ENCODE measurements at places on chromosomes 2 and 18.

DNA sequence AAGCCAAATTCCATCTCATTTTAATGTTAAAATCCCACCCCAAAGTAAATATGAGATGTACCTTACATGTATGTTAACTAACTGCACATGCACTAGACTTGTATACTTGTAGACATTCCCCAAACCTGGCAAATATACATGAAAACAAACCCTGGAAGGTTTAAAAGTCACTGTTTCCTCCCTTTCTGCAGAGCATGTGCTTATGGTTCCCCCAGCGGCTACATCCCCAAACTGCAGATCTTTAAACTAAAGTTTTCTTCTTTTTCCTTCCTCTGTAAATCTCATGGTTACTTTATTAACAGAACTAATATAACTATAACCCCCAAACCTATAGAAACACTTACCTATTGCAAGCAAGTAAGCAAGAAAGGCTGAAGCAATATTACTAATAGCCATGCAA lies 731.5 kb downstream of the LRP1B start:
- DNase-seq: no peak

DNA sequence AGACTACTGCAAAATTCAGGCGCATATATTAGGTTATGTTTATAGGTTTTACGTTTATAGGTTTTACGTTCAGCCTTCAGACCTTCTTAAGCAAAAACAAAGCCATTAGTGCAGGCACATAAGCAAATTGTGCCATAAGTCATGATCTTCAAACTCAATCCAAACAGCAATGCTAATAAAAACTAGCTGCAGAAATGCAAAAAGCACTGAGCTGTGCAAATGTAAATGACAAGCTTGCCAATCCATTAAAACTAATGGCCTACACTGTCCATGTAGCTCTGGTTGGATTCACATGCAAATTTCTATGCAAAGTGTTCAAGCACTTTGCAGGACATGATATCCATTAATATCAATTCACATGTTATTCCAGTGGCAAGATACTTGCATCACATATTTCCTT lies 50.9 kb downstream of the LRPPRC start:
- DNase-seq: no peak

DNA sequence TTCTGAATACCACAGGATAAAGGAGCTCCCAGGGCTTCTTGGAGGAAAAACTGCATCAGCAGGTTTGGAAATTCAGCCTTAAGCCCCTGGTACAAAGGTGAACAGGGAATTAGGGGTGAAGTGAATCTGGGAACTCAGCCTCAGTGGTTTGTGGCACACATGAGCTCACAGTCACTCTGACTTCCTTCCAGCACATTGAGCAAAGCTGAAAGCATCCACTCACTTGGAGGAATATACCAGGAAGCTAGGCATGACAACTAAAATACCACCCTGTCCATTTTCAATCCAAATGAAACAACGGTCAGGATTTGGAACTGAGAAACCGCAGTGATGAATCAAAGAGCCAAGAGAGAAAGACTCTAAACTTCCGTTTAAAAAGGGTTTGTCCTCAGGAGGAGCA lies 216.1 kb downstream of the ICOS start:
- no peak for DNase-seq

- peak; percentile 47 for DNase-seq
These were observed 8.9 kb downstream of the TNS1 start for GRCh38 chr2:217993817-217994463.

- no peak for DNase-seq
These were observed 182.8 kb downstream of the PIK3C3 start for GRCh38 chr18:42137693-42138375.
